ENCODE measurements at places on chromosomes 6 and 20.

DNA sequence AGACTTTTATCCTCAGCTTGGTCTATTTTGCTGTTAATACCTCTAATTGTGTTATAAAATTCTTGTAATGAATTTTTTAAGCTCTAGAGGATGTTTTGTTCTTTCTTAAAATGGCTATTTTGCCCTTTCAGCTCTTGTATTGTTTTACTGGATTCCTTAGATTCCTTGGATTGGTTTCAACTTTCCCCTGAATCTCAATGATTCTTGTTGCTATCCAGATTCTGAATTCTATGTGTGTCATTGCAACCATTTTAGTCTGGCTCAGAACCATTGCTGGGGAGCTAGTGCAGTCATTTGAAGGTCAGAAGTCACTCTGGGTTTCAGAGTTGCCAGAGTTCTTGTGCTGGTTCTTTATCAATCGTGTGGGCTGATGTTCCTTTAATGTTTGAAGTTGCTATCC is 37.1 kb downstream of the OTOR start:
- no peak for DNase-seq

- no peak for DNase-seq
Observed at GRCh38 chr6:20340068-20340848, 61.4 kb upstream of the E2F3 start.

- DNase-seq, result no peak
Observed at GRCh38 chr20:31593221-31594001, 11.7 kb upstream of the ID1 start.

GRCh38 chr20:62010551-62011402 is 54.9 kb downstream of the TAF4 start:
- no peak for DNase-seq

DNA sequence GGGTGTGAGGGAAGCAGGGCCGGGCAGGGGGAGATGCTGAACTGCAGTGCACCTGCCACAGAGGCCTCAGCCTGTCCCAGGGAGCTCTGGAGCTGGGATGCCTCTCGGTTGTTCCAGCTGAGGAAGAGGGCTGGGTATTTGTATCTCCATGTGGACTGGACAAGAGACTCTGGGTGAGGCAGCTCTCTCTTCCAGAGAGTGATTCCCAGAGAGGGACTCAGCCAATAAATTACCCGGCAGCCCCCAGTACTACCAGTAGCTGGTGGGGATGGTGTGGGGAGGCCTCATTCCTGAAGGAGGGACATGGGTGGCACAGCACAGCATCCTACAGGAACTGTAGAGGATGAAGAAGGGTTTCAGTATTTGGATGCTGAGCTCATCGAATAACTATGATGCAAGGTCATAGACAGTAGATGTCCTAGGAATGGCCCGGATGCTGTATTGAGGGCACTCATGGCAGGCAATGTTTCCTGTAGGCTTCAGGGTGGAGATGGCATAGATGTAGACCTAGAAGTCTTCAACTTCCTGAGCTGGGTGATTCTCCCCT is 1.4 kb downstream of the FGD2 start:
- no peak for DNase-seq

GRCh38 chr20:16407251-16408067 is 165.8 kb downstream of the KIF16B start:
- DNase-seq, result no peak

DNA sequence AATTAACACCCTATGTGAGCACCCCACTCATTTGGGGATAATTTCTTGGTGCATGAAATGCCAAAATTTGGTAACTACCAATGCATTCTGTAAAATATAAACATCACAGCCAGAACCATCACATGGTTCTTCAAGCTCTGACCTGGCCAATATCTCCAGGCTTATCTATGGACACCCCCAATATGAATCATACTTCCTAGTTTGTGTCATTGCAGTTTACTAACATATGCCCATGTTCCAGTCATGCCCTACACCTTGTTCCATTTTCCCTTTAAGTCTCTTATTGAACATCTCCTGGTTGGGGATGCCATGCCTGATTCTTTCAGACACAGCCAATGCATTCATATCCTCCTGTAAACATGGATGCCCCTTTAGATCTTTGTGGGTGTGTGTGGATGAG is 572.8 kb upstream of the BTBD3 start:
- DNase-seq, result no peak

DNA sequence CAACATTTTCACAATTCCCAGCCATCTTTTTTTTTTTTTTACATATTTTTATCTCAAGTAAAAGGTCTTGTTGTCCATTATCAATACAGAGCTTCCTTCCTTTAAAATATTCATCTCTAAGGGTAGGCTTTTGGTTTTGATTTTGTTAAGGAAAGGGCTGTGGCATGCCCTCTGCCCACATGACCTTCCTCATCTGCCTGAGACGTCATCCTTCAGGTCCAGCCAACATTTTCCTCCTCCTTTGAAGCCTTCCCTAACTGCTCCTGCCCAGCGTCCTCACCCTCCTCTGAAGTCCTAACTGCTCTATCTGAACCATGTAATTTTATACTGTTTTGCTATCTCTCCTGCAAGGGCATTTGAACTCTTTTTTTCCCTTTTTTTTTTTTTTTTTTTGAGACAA is 73.9 kb upstream of the TGM3 start:
- DNase-seq, result no peak

DNA sequence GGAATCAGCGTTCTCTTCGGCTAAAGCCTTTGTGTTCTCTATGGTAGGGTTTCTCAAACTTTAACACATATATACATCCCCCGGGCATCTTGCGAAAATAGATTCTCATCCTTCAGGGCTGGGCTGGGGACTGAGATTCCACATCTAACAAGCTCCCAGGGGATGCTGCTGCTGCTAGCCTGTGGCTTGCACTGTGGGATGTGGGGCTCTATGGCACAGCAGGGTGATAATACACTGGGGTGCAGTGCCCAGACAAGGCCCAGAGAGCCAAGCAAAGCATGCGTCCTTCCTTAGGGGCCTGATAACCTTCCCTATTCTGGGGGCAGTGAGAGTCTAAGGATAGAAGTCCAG is 102.0 kb downstream of the LAMP5 start:
- no peak for DNase-seq

DNA sequence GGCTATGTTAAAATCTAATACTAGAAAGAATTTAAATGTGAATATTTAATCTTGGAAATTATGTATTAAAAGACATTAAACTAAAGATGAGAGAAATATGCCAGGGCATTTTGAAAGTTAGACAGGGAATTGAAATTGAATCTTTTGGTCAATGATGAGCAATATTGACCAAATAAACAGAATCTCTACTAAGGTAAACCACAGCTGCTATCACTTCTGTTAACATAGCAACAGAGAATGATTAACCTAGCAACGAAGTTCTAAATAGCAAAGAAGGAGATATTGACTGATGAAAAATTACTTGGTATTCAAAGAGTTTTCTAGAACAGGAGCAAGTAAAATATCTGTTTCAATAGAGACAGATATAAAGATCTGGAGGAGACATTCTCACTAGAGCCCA is 45.2 kb upstream of the RSPO3 start:
- DNase-seq, result no peak

- no peak for DNase-seq
Observed at GRCh38 chr6:138349891-138350290, 27.8 kb upstream of the SMIM28 start.

DNA sequence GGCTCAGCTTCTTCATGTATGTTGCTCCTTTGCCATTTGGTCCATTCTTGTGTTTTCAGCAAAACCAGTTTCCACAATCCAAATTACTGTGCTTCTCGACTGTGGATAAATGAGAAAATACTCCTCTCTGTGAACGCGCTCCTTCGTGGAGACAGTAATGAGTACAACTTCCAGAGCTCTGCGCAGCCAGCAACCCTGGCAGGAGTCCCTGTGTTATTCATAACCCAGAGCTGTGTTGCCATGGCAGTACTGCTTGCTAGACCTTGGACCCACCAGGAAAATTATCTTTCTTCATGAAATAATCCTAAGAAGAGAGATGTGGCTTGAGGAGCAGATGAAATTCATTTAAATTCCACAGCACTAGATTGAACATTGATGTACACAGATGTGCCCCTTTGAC is 73.7 kb downstream of the SLC22A3 start:
- DNase-seq, result no peak

DNA sequence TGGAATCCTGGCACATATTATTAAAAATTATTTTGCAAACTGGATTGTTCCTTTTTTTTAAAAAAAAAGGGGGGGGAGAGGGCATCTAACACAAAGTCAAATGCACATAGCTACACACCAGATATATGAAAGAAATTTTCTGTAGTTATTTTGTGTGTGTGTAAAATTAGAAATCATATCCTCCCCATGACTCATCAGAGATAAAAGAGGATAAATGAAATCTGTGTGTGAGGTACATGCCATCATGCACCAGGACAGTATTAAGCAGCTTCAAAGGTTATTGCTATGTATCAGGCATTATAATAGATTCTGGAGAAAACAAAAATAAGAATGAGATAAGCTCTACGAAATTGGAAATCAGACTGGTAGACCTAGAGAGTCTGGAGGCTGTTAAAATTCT is 5.2 kb downstream of the BTBD9 start:
- no peak for DNase-seq

GRCh38 chr6:70706491-70707123 is 38.9 kb downstream of the SMAP1 start:
- no peak for DNase-seq

DNA sequence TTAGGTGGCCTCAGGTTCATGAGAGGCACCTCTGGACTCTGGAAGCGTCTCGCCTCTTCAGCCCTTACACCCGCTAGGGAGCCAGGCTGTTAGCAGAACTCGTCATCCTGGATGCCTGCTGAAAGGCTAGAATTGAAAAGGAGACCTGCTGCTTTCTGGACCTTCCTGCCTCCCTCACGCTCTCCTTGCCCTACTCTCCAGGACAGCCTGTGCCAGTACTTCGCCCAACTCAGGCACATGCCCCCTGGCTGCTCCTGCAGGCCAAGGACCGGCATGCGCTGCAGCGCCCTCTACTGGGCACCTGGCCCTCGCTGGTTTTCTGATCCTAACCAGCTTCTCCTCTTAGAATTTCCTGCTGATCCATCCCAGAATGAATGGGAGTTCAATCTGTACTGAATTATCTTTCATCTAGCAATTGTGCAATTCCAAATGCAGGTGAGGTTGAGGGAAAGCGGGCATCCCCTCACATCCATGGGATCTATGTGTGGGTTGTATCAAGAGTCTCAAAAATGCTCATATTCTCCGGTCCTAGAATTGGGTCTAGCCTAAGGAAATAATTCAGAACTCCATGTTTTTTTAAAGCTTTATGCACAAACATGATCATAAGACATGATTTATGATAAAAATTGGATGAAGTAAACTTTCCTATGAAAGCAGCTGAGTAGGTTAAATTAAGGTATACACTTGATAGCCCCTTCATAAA is 78.0 kb downstream of the PTPN1 start:
- DNase-seq, result no peak

GRCh38 chr6:5781966-5782556 is 224.7 kb downstream of the NRN1 start:
- DNase-seq, result no peak

- DNase-seq, result no peak
Observed at GRCh38 chr20:15716256-15716655, 857.0 kb downstream of the KIF16B start.

DNA sequence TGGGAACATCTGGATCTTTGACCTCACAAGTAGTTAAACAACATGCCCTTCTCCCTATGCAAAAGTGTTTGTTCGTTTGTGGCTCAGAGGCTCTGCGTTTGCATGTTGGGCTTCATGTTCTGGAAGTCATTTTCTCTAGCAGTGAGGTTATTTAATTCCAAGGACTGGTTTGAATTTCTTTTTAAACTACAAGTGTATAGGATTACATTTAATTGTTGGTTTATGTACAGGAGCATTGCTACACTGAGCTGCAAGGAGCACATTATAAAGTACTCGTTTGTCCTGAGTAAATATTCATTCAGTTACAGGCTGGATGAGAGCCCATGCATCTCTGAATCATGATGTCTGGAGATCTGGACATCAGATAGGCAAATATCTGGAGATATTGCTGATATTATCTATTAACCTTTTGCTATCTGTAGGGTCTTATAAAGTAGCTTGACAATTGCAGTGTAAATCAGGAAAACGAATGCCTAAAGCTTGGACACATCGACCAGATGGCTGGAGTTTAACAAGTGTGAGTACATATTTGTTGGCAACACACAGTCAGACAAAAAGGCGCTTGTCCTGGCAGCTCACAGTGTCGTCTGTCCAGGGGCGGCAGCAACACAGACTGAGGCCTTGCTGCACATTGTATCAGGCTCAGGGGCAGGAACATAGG is 84.6 kb downstream of the PDE7B start:
- no peak for DNase-seq

GRCh38 chr6:42101186-42101657 is 41.2 kb downstream of the C6orf132 start:
- DNase-seq, result no peak

GRCh38 chr6:158323561-158323958 is 11.3 kb downstream of the TULP4 start:
- no peak for DNase-seq

- DNase-seq, result no peak
Observed at GRCh38 chr20:6664574-6664973, 102.9 kb upstream of the BMP2 start.
